LoVo (cell line): ENCODE measurements at places on chromosomes 13 and 19.

DNA sequence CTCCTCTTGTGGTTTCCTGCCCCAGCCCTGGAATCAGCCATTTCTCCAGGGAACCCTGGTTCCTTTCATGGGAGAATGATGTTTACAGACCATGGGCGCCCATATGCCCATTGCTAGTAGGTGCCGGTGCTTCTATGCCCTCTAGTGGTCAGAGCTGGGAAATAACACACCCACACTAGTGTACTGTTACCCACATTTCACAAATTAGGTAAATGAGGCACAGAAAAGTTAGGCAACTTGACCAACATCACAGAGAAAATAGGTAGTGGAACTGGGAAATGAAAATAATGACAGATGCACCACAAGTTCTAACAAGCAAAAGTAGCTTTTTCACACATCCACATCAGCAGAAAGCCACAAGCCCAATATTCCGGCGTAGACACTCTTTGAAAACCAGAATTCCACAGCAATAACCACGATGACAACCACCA is 1.3 kb upstream of the CEACAM3 start:
- peak; percentile 57 for DNase-seq

DNA sequence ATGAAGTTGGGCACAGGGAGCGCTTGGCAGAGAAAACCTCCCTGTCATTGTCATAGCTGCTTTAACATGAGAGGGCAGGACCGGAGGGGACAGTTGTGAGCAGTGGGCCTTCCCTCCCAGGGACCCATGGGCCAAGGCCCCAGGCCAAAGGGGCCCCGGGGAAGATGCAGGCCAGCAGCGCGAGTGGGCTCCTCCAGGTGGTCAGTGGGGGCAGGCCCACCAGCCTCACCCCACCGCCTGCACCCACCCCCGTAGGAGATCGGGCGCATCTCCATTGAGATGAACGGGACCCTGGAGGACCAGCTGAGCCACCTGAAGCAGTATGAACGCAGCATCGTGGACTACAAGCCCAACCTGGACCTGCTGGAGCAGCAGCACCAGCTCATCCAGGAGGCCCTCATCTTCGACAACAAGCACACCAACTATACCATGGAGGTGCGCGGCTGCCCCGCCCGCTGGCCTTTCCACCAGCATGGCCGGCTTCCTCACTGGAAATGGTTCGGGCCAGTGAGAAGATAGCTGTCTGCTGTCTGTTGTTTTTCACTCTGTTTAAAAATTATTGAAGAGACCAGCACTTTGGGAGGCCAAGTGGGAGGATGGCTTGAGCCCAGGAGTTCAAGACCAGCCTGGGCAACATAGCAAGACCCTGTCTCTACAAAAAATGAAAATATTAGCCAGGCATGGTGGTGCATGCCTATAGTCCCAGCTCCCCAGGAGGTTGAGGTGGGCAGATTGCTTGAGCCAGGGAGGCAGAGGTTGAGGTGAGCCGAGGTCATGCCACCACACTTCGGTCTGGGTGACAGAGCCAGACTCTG is 18.6 kb downstream of the CAPN12 start:
- DNase-seq, result no peak

- no peak for DNase-seq
These were observed 10.2 kb downstream of the WDFY2 start for GRCh38 chr13:51594432-51594831.

DNA sequence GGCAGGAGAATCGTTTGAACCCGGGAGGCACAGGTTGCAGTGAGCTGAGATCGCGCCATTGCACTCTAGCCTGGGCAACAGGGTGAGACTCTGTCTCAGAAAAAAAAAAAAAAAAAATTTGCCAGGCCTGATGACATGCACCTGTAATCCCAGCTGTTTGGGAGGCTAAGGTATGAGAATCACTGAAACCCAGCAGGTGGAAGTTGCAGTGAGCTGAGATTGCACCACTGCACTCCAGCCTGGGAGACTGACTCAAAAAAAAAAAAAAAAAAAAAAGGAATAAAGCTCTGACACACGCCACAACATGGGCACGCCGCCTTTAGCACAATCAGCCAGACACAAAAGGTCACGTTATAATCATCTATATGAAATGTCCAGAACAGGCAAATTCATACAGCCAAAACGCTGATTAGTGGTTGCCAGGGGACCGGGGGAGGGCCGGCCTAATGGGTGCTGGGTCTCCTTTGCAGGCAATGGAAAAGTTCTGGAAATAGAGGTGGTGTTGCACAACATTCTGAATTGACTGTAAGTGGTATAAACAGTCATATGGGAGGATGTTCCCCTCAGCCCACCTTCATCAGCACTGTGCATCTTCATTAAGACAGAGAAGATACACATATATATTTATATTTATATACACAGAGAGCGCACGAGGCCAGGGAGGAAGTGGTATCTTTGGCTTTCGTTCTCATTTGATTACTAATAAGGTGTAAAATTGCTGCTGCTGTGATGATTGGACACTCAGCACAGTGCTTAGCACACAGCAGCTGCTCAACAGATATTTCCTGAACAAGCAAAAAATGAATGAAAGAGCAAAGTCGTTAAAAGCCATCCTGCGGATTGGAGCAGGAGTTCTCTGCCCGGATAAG is 3.8 kb downstream of the HSPBP1 start:
- no peak for DNase-seq

DNA sequence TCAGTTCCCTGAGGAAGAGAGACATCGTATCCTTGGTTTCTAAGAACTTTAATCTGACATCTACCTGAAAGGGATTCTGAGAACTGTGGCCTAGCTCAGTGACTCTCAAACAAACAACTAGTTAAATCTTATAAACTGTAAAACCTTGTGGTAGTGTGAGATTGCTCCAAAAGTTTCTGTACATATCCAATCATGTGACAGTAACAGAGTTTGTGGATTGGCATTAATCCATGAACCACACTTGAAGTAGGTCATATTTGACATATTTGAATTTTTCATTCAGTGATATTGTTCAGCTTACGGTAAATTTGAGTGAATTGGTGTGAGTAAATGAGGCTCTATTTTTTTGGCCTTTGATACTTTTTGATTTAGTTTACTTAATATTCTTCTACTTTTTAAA is 15.0 kb downstream of the TDRD3 start:
- DNase-seq, result no peak

DNA sequence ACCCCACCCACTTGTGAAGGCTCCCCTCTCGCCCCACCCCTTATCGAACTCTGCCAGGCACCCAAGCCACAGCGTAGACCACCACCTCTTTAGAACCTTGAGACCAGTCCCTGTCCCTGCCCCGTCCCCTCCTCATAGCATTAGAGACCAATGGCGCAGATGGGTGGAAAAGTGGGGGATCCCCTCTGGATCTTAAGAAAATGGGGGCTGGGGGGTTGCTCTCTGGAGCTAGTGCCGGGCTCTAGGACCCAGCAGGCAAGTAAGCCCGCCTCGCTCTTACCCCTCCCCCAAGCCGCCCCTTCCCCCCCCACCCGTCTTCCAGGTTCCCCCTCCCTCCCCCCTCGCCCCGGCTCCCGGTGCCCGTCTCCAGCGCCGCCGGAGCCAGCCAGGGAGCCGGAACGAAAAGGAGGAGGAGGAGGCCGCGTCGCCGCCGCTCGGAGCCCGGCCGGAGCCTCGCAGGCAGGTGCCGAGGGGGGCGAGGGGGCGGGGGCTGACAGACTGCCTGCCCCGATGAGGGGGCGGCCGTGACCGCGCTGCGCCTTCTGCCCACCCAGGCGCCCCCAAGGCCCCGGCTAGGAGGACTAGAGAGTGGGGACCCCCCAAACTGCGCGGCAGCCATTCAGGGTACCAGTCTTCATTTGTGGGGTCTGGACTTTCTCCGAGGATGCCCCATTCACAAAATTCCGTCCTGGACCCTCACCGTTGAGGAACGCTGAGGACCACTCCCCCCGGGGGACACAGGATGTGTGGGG is at the start of gene SPRED3:
SPRED3 (plus strand) TSS at position 349 of the 752 bp plus-strand sequence. CDS start 1,606 bp downstream, outside the sequence.
- DNase-seq, result no peak
